ENCODE measurements at places on chromosomes 16 and 17.

DNA sequence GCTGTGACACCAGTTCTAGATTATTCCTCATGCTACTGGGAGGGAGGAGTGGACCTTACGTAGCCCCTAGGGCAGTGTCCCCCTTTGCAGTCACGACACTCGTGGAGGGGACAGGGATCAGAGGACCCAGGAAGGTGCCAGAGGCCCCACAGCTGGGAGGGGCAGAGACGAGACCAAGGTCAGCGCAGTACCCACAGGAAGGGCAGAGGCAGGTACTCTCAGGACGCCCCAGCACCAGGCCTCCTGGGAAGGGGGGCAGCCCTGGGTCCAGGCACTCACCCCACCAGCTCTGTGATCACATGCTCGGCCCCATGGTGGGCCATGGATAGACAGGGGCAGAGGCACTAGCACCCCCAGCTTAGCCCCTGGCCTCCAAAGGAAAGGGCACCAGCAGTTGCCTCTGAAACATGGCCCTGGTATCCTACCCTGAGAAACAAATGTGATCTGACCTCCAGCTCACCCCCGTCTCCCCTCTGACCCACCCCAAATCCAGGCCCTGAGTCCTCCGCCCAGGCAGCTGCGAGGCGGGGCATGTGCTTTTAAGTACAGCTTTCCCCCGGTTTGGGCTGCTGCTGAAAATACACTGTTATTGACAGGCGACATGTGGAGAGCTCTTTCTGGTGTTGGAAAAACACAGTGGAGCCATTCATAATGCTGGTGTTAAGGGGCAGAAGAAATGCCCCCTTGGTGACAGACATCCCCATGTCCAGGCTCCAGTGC, 361.9 kb downstream of the C16orf95 start:
- no peak for DNase-seq

GRCh38 chr17:72474719-72475477, 354.1 kb downstream of the SOX9 start:
- DNase-seq: no peak

DNA sequence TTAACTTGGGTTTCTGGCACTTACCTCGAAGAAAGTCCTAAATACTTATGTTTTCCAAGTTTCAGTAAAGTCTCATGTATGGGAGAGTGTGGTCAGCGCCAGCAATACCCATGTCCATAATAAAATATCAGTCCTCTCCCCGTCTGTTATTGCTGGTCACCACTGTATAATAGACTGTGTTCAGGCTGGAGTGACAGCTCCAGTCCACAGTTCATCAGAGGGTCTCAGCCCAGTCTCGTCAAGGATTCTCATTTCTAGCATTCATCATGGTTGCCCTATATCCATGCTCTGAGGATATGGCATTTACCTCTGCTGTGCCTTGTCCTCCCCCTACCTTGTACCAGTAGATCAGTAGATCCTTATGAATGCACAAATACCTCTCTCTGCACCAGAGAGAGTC, 384.5 kb downstream of the NPIPA7 start:
- no peak for DNase-seq

DNA sequence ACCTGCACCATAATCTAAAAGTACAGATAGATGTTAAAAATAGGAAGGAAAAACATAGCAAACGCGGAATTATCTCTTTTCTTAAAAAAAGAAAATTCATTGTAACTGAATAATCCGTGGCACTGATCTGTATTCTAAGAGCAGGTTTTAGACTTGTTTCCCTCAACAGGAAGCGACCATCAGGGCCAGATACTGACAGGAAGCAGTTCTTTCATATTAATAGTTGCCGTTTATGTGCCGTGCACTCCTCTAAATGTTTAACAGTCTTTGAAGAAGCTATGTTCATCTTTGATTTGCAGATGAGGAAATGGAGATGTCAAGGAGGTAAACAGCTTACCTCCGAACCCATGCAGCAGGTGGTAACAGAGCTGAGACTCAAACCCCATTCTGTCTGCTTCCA, 23.6 kb downstream of the DYNLRB2 start:
- DNase-seq: no peak

DNA sequence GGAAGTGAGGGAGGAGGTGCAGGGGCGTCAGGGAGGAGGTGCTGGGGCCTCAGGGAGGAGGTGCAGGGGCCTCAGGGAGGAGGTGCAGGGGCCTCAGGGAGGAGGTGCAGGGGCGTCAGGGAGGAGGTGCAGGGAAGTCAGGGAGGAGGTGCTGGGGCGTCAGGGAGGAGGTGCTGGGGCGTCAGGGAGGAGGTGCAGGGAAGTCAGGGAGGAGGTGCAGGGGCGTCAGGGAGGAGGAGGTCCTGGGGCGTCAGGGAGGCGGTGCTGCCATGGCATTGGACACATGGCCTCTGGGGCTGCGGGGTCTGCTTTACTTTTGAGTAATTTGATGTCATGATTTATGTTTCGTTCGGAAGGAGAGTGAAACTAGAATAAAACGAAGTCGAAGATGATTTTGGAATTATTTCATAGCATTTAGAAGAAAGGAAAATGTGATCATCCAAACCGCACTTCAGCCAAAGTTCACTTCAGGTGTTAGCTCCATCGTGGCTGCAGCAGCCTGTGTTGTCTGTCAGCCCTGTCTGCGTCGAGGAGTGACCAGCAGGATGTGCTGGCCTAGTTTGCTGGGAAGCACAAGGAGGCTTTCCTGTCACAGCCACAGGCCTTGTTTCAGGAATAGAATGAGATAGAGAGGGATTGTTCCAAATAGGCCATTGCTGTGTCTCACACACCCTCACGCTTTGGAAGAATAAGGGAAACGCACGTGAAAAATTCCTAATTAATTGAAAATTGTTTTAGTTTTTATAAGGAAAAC, 42.8 kb downstream of the RAB11FIP3 start:
- no peak for DNase-seq

GRCh38 chr17:703081-703875, 11.4 kb downstream of the VPS53 start:
- DNase-seq: no peak

GRCh38 chr16:84585886-84586285, 32.0 kb downstream of the COTL1 start:
- DNase-seq: peak; percentile 78

DNA sequence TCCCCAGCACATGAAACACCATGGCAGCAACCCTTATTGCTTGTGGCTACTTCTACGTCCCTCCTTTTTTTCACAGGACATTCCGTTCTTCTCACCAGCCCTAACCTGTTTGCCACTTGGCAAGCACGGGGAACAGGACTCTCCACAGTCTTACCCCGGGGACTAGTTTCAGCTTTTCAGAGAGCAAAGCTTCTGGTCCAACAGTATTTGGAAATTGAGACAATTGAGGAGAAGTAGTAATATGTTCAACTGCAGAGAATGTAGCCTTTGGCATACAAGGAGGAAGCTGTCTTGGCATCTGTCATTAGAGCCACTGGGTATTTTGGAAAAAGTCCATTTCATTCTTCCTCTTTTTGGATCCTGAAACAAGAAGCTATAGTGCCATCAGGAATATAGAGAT, 65.7 kb downstream of the MAP2K6 start:
- DNase-seq: no peak

DNA sequence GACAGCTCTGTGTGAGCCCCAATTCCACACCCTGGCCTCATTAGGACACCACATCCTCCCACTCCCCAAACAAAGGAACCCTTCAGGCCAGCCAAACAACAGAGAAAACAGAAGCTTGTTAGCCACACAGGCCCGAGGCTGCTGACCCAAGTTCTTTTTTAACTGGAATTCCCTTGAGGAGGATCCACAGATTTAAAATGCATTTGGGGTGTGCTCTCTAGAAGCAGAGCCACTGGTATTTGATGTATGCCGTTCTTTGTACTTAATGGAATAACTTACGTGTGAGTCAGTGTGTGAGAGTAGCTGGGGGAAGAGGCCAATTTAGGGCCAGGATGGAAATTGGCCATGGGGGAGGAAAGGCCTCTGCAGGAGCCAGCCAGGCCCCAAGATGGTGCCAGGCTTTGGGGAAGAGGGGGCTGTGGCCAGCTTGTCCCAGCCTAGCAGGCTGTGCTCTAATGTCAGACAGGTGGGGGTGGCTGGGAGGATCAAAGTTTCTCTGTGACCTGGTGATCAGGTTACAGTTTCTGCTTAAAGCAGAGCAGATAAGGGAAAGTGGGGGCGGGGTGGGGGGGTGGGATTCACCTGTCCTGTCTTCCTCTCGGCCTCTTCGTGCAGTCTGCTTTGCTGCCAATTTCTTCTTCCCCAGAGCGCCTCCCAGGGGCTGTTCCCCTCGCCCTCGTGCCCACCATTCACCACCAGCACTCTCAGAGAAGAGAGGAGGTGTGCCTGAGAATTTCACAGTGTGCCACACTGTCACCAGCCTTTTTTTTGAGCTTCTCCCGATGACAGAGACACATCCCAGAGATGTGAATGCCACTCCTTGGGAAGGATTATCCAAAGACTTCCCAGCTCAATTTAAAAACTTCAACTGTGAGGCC, 50.8 kb downstream of the TOM1L2 start:
- DNase-seq: peak; percentile 30

DNA sequence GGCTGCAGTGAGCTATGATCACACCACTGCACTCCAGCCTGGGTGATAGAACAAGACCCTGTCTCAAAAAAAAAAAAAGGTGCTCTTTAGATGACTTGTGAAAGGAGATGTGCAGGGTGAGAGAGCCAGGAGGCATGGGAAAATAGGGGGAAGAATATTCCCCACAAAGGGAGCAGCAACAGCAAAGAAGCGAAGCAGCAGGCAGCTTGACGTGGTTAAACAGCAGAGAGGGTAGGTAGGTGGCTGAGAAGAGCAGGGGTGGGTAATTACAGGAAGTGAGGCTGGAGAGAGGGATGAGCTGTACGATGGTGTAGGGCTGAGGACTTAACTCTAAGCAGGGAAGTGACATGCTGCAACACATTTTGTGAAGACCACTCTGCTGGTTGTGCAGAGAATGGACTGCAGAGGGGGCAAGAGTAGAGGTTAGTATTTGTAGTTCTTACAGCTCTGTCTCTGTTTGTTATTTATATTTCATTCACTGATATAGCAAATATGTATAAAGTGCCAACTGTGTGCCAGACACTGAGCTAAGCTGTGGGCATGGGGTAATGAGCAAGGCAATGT, 1.6 kb downstream of the HEATR3 start:
- no peak for DNase-seq

DNA sequence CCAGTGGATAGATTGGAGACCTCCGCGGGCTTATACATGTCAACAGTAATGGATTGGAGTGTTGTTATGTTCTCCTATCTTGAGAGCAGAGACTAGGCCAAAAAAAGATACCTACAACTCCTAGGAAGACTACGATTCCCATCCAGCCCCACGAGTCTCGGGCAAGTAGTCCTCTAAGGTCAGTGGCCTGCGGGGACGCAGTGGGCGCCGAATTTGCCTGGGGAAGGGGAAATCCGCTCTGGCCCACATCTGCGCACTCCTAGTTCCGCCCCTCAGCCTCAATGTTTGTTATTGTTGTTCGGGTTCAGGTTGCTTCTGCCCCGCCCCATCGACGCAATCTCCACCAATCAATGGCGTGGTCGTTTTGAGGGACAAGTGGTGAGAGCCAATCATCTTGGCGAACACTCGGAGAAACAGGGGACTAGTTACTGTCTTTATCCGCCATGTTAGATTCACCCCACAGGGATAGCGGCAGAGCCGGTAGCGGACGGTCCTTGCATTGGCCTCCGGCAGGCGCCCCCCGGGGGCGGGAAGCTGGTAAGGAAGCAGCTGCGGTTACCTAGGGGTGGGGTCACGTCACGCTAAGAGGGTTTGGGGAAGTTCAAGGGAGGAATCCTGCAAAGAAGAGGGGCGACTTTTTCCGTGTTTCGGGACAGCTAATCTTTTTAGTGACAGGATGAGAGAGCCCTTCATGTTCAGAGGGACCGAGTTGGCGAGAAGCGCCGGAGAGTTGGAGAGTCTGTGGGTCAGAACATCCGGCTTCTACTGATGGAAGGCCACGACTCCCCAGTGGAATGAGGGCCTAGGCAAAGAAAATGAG, at the start of gene NBR1:
Gene NBR1, plus strand, starts transcription at position 449 of the 820 bp plus-strand sequence. CDS start 4,586 bp downstream, outside the sequence.
- DNase-seq: peak; percentile 97

DNA sequence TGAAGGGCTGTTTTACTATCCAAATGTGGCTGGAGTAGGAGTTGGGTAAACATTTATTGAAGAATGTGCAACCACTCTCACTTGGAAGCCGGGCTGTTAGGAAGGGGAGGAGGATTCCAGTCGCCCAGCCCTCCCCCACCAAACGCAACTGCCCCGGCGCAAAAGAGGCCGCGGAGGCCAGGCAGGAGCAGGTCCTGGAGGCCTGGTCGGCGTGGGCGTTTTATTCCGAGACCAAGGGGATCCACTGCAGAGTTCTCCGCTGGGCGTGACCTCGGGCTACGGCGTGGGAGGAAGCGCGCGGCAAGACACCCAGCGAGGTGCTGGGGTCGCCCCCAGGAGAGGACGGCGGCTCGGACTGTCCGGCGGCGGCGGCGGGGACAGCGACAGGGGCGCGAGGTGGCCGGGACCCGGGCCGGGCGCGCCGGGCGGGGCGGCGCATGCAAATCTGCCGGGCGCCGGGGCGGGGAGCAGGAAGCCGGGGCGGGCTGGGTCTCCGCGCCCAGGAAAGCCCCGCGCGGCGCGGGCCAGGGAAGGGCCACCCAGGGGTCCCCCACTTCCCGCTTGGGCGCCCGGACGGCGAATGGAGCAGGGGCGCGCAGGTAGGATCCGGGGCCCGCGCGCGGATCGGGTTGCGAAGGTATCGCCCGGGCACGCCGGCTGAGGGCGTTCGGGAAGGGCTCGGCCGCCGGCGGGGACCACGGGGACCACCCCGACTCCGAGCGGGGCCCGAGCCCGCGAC, at the start of gene IL4R:
Gene IL4R, plus strand, starts transcription at position 553 of the 739 bp plus-strand sequence. CDS start 26,230 bp downstream, outside the sequence.
- no peak for DNase-seq

DNA sequence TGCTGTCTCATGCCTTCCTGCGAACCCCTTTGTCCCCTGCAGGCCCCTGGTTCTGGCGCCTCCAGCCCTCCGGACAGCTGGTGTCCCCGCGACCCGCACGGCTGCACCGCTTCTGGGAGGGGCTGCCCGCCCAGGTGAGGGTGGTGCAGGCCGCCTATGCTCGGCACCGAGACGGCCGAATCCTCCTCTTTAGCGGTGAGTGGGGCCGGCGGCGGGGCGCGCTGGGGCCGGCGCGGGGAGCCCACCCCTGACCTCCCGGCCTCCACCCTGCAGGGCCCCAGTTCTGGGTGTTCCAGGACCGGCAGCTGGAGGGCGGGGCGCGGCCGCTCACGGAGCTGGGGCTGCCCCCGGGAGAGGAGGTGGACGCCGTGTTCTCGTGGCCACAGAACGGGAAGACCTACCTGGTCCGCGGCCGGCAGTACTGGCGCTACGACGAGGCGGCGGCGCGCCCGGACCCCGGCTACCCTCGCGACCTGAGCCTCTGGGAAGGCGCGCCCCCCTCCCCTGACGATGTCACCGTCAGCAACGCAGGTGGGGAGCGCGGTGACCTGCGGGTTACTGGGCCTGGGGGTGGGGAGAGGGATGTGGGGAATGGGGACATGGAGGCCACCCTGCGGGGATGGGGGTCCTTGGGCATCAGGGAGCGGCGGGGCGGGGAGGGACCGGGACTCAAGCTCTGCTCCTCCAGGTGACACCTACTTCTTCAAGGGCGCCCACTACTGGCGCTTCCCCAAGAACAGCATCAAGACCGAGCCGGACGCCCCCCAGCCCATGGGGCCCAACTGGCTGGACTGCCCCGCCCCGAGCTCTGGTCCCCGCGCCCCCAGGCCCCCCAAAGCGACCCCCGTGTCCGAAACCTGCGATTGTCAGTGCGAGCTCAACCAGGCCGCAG, 7.1 kb upstream of the IL32 start:
- no peak for DNase-seq

Data from nucleus accumbens (tissue), 56 donors.